ENCODE measurements at places on chromosomes 13 and 19. TPM values are rescaled to one million over a fixed set of nuclear protein-coding genes. Genes with fewer than 3 reads are reported as not detected.

The FAM124A gene
- total RNA-seq: 0.91 TPM

DNA sequence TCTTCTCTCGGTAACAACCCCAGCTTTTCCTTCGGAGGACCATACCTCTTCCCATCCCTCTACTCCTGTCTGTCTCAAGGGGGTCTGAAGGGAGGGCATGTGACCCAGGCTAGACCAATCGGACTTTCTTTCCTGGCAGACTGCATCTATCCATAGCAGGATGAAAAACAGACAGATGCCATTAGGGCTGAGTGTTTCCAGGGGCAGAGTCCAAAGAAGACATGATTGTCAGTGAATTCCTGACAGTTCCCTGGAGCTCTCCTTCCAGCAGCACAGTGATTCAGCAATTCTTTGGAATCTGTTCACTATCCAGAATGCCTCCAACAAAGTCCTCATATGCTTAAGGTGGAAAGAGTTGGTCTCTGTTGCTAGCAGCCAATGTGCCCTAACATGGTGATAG, 189.8 kb downstream of the KCTD12 start:
- H3K27me3 ChIP-seq: no peaks in the 10 kb centered on the region
- no peak overlapping the region for H3K4me3 ChIP-seq
- H3K27ac ChIP-seq: no peak overlapping the region
- H3K4me1 ChIP-seq: peaks cover 4% of the 10 kb centered on the region
- no peaks in the 10 kb centered on the region for H3K36me3 ChIP-seq

GRCh38 chr13:51282322-51282721, 57.2 kb upstream of the SERPINE3 start:
- no peaks in the 10 kb centered on the region for H3K4me1 ChIP-seq
- H3K27ac ChIP-seq: no peak overlapping the region
- H3K27me3 ChIP-seq: peaks cover 6% of the 10 kb centered on the region

GRCh38 chr13:92727118-92727517, 499.5 kb upstream of the GPC6 start:
- no peaks in the 10 kb centered on the region for H3K27me3 ChIP-seq
- H3K36me3 ChIP-seq: no peaks in the 10 kb centered on the region

- H3K27me3 ChIP-seq: no peaks in the 10 kb centered on the region
- no peak overlapping the region for H3K4me3 ChIP-seq
- no peak for DNase-seq
- H3K27ac ChIP-seq: peak overlapping the region; percentile 19
Observed at GRCh38 chr19:52670046-52670445, 31.9 kb upstream of the ZNF83 start.

The ANKRD24 gene
- 0.75 TPM for total RNA-seq

The TBC1D17 gene
- 46.8 TPM for total RNA-seq

GRCh38 chr13:63085851-63086250, 1670.2 kb upstream of the PCDH20 start:
- peaks cover 11% of the 10 kb centered on the region for H3K36me3 ChIP-seq
- DNase-seq: no peak
- H3K27ac ChIP-seq: no peak overlapping the region
- no peaks in the 10 kb centered on the region for H3K27me3 ChIP-seq
- no peaks in the 10 kb centered on the region for H3K4me1 ChIP-seq
- H3K4me3 ChIP-seq: no peak overlapping the region

GRCh38 chr13:92745258-92745657, 481.3 kb upstream of the GPC6 start:
- H3K36me3 ChIP-seq: no peaks in the 10 kb centered on the region
- H3K4me1 ChIP-seq: peaks cover 1% of the 10 kb centered on the region
- no peak overlapping the region for H3K27ac ChIP-seq
- no peak for DNase-seq
- no peaks in the 10 kb centered on the region for H3K27me3 ChIP-seq
- no peak overlapping the region for H3K4me3 ChIP-seq

- H3K4me1 ChIP-seq: peaks cover 7% of the 10 kb centered on the region
- H3K4me3 ChIP-seq: no peak overlapping the region
Observed at GRCh38 chr13:113423520-113424163, 29.6 kb downstream of the ADPRHL1 start.

The FXYD1 gene
- total RNA-seq: 4.3 TPM

GRCh38 chr19:44925114-44925891, 10.9 kb downstream of the APOC1 start:
- H3K4me3 ChIP-seq: no peak overlapping the region
- H3K27ac ChIP-seq: peak overlapping the region; percentile 56
- H3K4me1 ChIP-seq: peaks cover 6% of the 10 kb centered on the region
- no peak for DNase-seq
- no peaks in the 10 kb centered on the region for H3K36me3 ChIP-seq
- peaks cover 9% of the 10 kb centered on the region for H3K27me3 ChIP-seq

The WDR62 gene
- total RNA-seq: 5.9 TPM

- H3K27me3 ChIP-seq: no peaks in the 10 kb centered on the region
- no peak for DNase-seq
- H3K36me3 ChIP-seq: no peaks in the 10 kb centered on the region
- H3K27ac ChIP-seq: no peak overlapping the region
- H3K4me3 ChIP-seq: no peak overlapping the region
Observed at GRCh38 chr13:79456051-79456450, 24.9 kb upstream of the NDFIP2 start.

DNA sequence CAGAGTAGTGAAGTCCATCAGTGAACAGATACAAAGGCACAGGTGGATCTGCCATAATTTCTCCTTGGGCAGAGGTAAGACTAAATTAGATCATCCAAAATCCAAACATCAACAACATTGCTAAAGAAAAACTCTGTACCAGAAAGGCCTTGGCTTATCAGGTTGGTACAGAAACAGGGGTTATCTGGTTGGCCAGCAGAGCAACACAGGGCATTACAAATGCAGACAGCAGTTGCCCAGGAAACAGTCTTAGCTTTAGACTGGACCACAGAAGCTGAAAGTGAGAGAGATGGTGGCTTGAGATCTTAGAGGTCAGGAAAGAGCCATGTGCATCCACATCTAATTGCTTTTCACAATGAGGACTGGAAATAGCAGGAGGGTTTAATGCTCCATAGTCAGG, 26.6 kb upstream of the DGKH start:
- peaks cover 2% of the 10 kb centered on the region for H3K4me1 ChIP-seq
- H3K4me3 ChIP-seq: no peak overlapping the region
- no peak for DNase-seq
- H3K36me3 ChIP-seq: no peaks in the 10 kb centered on the region
- no peaks in the 10 kb centered on the region for H3K27me3 ChIP-seq
- H3K27ac ChIP-seq: no peak overlapping the region

GRCh38 chr13:109547942-109548341, 238.4 kb downstream of the IRS2 start:
- no peaks in the 10 kb centered on the region for H3K27me3 ChIP-seq
- no peaks in the 10 kb centered on the region for H3K36me3 ChIP-seq
- no peak overlapping the region for H3K27ac ChIP-seq

The EPS8L1 gene
- total RNA-seq: 375 TPM

- H3K4me1 ChIP-seq: peaks cover 1% of the 10 kb centered on the region
- H3K4me3 ChIP-seq: no peak overlapping the region
- no peak for DNase-seq
- no peak overlapping the region for H3K27ac ChIP-seq
- no peaks in the 10 kb centered on the region for H3K36me3 ChIP-seq
- peaks cover 51% of the 10 kb centered on the region for H3K27me3 ChIP-seq
Observed at GRCh38 chr19:3798137-3798536, 12.0 kb upstream of the MATK start.

The NCAN gene
- 0.02 TPM for total RNA-seq

DNA sequence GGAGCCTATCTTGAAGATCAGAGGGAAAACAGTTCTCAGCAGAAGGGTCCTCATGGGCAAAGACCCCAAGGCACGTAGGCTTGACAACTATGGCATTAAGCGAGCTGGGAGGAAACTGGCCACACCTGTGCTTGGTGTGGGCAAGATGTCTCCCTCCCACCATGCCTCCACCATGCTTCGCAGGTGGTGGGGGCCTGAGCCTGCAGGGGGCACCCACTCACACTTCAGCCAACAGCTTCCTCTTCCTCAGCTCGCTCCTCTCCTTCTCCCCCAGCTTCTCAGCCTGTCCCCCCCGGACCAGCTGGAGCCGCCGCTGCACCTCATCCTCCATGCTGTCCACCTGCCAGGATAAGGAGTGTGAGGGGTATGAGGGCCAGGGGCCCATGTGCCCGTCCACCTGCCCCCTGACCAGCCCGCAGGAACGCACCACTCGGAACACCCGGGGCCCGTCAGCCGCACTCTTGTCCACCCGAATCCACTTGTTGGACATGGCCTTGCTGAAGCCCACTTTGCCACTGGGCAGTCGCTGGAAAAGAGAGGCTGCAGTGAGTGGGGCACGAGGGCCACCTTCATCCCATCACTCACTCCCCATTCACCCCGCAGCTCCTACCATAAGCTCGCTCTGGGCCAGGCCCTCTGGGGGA, 3.4 kb downstream of the FARSA start:
- H3K36me3 ChIP-seq: peaks cover 17% of the 10 kb centered on the region
- H3K4me3 ChIP-seq: no peak overlapping the region
- H3K4me1 ChIP-seq: peaks cover 15% of the 10 kb centered on the region
- DNase-seq: no peak
- H3K27me3 ChIP-seq: no peaks in the 10 kb centered on the region

GRCh38 chr13:74732736-74733385, 598.7 kb upstream of the KLF12 start:
- H3K4me3 ChIP-seq: no peak overlapping the region
- no peak for DNase-seq
- no peaks in the 10 kb centered on the region for H3K27me3 ChIP-seq
- no peaks in the 10 kb centered on the region for H3K36me3 ChIP-seq
- H3K27ac ChIP-seq: no peak overlapping the region

DNA sequence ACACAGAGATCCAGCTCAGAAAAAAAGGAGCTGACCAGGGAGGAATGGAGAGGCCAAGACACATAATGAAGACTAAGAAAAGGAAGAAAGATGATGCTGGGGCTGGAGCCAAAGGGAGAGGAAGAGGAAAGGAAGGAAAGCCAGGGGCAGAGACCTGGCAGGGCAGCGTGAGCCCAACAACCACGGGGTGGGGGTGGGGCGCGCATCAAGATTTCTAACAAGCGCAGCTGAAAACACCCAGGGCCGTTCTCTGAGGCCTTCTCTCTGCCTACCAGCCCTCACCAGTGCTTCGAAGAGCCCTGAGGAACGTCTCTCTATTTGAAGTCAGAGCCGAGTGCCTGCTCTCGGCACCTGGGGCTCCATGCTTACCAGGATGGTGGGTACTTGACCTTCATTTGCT, 23.6 kb upstream of the POU2F2 start:
- DNase-seq: no peak
- H3K36me3 ChIP-seq: no peaks in the 10 kb centered on the region
- peaks cover 88% of the 10 kb centered on the region for H3K27me3 ChIP-seq
- H3K4me1 ChIP-seq: no peaks in the 10 kb centered on the region
- H3K27ac ChIP-seq: no peak overlapping the region

GRCh38 chr19:47741544-47742140, 3.7 kb upstream of the NOP53 start:
- H3K4me1 ChIP-seq: peaks cover 13% of the 10 kb centered on the region
- no peak for DNase-seq
- peaks cover 12% of the 10 kb centered on the region for H3K36me3 ChIP-seq

The RFX2 gene
- 8.4 TPM for total RNA-seq

GRCh38 chr19:40416918-40417642, 3.9 kb upstream of the PRX start:
- peaks cover 17% of the 10 kb centered on the region for H3K4me1 ChIP-seq
- H3K36me3 ChIP-seq: no peaks in the 10 kb centered on the region
- no peaks in the 10 kb centered on the region for H3K27me3 ChIP-seq
- no peak overlapping the region for H3K4me3 ChIP-seq
- no peak for DNase-seq

- no peaks in the 10 kb centered on the region for H3K4me1 ChIP-seq
- no peaks in the 10 kb centered on the region for H3K36me3 ChIP-seq
- no peak overlapping the region for H3K4me3 ChIP-seq
Observed at GRCh38 chr13:65966991-65967451, 1263.1 kb downstream of the PCDH9 start.

DNA sequence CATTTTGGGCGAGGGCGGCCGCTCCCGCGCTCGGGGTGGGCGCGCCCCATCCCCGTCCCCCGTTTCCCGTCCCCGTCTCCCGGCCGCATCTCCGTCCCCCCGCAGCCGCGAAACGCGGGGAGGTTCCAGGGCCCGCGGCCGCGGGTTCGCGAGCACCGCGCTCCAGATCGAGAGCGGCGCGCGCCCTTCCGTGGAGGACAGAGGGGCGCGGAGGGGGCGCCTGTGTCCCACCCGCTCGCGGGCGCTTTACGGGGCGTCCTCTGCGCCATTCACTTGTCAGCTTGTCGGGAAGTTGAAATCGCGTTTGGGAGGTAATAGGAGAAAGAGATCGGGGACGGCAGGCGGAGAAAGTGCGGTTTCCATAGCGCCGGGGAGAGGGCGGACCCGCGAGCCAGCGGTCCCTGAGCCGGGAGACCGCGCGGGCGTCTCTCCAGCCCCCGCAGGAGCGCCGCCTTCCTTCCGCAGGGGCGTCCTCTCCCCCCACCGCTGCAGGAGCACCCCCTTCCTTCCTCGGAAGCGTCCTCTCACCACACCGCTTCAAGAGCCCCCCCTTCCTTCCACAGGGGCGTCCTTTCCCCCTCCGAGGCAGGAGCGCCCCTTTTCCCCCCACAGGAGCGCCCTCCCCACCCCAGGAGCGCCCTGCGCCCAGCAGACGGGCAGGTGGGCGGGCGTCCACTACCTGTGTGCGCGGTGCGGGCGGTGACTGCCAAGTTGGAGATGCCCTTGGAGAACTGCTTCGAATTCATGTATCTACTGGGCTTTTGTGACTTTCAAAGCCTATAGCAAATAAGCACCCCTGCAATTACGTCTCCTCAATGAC, 962 bp upstream of the IRS2 start:
- peak overlapping the region; percentile 25 for H3K27ac ChIP-seq
- H3K27me3 ChIP-seq: peaks cover 27% of the 10 kb centered on the region
- H3K36me3 ChIP-seq: peaks cover 4% of the 10 kb centered on the region

The KEAP1 gene
- total RNA-seq: 71.0 TPM

The ELSPBP1 gene
- total RNA-seq: not detected

- H3K27me3 ChIP-seq: peaks cover 41% of the 10 kb centered on the region
- no peak for DNase-seq
- H3K4me1 ChIP-seq: peaks cover 11% of the 10 kb centered on the region
Observed at GRCh38 chr19:45151821-45152503, 8.8 kb downstream of the NKPD1 start.

GRCh38 chr19:30236587-30236986, 135.6 kb upstream of the ZNF536 start:
- DNase-seq: no peak
- peaks cover 86% of the 10 kb centered on the region for H3K27me3 ChIP-seq
- H3K36me3 ChIP-seq: no peaks in the 10 kb centered on the region
- no peak overlapping the region for H3K4me3 ChIP-seq

DNA sequence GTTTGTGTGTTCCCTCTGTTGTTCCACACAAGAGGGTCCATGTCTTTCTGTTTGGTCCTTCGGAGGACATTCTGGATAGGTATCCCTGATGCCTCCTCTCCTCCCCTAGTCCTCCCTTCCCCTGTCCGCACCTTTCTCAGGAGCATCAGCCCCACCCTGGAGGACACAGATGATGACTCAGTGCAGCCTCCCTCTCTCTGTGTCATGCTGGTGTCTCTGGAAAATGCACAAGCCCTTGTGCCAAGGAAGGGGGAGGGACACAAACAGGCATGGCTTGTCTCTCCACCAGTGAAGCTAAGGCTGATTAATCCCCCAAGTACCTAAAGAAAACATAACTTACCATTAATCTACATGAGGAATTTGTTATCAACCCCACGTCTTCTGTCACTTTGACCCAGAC, 16.2 kb upstream of the TNFRSF19 start:
- peaks cover 16% of the 10 kb centered on the region for H3K4me1 ChIP-seq
- DNase-seq: no peak
- H3K27me3 ChIP-seq: no peaks in the 10 kb centered on the region
- H3K36me3 ChIP-seq: no peaks in the 10 kb centered on the region
- H3K27ac ChIP-seq: no peak overlapping the region

Measured in mesothelial cell of epicardium (in vitro differentiated cells).